ENCODE measurements at places on chromosomes 3 and 15.

GRCh38 chr15:72312605-72313447, 7.1 kb downstream of the CELF6 start:
- no peak for DNase-seq

DNA sequence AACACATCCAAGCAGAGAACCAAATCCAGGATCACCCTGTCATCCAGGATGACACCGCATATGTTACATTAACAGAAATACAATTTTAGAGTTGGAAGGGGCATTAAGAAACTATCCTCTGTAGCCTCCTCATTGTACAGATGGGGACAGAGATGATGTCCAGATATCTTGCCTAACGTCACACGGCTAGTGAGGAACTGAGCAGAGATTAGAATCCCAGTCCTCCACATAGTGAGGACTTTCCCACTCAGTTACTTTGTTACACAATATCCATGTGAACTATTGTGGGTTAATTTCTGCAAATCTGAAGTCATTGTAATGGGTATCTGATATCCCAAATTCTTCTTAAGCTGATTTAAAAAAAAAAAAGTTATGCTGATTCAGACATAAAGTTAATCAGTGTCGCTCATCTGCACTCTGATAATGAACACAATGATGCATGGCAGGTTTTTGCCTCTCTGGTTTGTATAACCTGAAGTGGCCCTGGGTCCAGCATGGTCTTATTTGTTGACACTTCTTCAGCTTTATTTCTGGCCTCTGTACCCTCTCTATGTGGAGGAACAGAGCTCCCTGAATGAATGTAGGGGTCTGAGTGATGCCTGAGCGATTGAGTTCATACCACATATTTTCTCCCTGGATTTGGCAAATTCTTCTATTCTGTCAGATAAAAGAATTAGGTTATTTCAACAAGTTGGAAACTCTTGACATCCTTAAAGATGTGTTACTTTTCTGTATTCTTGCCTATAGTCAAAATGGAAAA, 76.0 kb upstream of the LIMD1 start:
- no peak for DNase-seq

- DNase-seq, result no peak
Observed at GRCh38 chr15:25803541-25803940, 59.6 kb downstream of the ATP10A start.

GRCh38 chr3:32423534-32423933, 31.9 kb downstream of the CMTM7 start:
- no peak for DNase-seq

- DNase-seq, result no peak
Observed at GRCh38 chr3:133895208-133896001, at the start of gene RAB6B. RAB6B (minus strand) TSS chr3:133895882; CDS start chr3:133895466, 416 bp downstream.

GRCh38 chr3:184561913-184562877, 610 bp downstream of the EPHB3 start:
- DNase-seq, result no peak

DNA sequence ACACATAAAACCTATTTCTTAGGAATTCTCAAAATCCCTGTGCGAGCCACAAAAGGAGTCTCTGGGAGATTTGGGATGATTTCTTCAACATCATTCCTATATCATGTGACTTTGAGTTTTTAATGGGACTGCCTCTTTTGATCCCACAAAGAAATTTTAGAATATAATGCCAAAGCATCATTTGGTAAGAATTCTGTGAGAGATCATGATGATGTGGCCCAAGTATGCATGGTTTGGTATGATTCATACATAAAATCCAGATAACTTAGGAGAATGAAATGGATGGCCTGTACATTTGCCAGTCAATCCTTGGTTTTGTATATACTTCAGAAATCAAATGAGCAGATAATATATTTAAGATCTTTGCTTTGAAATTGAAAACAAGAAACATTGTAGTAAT, 61.3 kb downstream of the UBE2E2 start:
- DNase-seq, result no peak

- DNase-seq, result no peak
Observed at GRCh38 chr3:66823009-66823397, 175.1 kb upstream of the KBTBD8 start.

DNA sequence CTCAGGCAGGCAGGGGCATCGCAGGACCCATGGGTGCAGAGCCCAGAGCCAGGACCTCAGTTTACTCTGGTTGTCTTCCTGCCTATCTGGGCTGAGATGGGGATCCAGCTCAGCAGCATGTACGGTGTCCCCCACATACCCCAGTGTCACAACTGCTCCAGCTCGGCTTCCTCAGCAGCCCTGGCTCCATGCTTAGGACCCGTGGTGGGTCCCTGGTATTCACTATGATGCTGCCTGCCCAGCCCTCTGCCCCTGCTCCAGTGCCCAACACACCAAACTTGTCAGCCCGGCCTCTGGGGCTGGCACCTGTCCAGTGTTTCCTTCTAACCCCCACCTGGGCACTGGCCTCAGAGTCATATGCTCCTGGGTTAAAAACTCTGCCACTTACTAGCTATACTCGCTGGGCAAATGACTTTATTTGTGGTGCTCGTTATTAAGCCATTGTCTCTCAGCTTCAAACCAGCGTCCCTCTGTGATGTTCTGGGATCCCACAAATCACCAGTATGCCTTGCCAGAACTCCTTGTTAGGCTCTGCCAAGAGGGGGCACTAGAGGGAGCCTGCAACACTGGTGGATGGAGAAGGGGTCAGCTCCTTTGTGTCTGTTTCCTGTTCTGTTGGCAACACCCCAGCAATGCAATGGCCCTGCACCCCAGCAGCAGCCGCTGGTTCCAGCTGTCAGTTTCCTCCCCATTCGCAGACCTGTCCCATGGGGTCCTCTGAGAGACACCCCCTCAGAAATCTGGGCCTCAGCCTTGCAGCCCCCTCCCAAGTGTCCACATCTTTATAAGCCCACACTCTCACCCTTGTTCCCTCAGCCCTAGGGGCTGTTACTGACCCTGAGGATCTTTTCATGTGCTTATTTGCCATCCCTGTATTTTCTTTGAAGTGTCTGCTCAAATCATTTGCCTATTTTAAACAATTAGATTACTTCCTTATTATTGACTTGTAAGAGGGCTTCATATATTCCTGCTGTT, 24.1 kb upstream of the MRPS22 start:
- DNase-seq, result no peak

DNA sequence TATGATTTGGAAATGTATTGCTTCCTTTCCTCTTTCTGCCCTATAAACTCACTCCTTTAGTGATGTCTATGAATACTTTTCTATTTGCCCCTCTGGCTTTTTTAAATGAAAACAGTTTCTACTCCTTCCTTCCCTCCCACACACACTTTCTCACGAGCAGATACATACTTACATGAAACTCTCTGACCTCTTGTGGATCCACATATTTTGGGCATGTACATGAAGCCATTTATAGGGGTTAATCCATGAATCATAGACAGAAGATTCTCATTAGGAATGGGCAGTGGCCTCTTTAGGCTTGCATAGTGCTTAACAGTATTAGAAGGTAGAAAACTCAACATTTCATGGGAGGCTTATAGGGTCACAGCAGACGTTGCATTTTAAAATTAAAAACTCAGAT, 24.8 kb downstream of the ANAPC13 start:
- DNase-seq, result no peak

GRCh38 chr15:70385052-70385451, 287.3 kb upstream of the TLE3 start:
- DNase-seq, result no peak

GRCh38 chr15:77681362-77681761, 48.6 kb upstream of the LINGO1 start:
- DNase-seq, result no peak

DNA sequence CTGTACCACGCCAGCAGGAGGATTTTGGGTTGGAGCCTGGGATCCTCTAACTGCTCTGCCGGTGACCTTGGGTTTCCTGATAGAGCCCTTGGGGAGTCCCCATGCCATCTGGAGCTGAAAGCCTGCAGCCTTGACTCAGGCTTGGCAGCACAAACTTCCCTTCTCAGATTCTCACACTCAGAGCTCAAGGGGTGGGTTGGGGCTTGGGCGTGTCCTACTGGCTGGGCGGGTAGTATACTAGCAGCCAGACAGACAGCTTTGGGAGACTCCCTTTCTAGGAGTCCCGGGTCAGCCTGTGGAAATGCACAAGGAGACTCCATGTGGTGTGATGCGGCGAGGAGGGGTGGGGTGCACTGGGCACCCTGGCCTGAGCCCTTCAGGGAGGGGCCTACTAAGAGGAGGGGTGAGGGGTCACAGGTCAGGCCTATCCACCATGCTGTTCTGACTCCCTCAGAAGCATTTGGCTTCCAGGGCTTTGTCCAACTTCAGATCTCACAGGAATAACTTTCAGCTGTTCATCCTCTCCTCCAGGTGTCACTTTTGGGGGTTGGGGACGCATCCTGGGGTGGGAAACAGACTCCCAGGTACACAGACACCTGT, 21.6 kb upstream of the PLXNA1 start:
- no peak for DNase-seq

DNA sequence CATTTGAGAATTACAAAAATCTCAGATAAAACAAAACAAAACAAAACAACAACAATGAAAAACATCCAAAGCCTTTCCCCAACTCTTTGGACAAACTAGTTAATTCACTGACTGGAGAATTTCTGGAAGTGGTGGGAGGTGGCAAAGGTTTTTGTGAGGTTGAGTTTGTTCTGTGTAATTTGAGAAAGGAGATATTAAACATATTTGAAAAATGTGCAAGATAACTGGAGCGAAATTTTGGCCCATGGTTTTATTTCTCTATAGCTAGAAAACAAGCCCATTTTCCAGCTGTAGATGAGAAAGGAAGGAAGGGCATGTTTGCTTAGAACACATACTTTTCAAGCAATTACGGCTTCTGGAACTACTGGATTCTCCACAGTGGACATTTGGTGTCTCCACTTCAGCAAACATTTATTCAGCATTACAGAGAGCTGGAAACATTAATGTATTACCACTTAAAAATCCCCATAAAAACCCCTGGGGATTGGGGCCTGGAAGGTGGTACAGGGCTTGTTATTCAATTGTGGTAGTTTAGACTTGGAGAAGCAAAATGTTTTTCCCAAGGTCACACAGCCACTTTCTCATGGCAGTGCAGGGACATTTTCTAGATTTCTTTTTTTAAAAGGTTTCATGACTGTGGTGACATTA, 135.8 kb downstream of the THSD4 start:
- DNase-seq, result no peak

- DNase-seq, result no peak
Observed at GRCh38 chr3:141410846-141411245, 42.5 kb downstream of the ZBTB38 start.

DNA sequence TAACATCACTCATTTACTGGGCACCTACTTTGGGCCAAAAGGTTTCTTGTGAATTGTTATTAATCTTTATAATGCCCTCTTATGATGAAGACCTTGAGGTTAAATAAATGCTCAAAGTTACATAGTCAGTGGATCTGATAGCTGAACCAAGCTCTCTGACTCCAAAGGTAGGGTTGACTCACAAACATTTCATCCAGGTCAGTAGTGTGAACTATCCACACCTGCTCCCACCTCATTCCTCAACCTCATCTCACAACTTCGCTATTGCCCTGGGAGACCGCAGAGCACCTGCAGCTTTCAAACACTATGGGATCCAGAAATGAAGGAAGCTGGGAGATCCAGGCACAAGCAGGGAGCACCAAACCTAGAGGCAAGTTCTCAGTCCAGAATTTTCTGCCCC, 93.8 kb upstream of the FGF12 start:
- DNase-seq, result no peak

GRCh38 chr3:39408493-39409372, 2.2 kb downstream of the RPSA start:
- DNase-seq, result no peak

DNA sequence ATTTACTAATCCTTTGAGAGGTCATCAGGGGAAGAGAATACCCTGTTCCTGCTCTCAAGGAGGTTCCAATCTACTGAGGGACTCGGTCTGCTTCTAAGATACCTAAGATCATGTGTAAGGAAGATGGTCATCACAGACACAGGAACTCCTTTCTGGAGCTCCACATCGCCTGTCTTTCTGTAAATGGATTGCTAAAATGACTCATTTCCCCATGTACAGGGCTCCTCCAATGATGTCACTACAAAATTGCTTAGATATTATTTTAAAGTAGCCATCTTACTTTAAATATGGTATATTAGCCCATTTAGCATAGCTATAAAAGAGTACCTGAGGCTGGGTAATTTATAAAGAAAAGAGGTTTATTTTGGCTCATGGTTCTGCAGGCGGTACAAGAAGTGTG, 206.1 kb upstream of the PROK2 start:
- DNase-seq, result no peak

DNA sequence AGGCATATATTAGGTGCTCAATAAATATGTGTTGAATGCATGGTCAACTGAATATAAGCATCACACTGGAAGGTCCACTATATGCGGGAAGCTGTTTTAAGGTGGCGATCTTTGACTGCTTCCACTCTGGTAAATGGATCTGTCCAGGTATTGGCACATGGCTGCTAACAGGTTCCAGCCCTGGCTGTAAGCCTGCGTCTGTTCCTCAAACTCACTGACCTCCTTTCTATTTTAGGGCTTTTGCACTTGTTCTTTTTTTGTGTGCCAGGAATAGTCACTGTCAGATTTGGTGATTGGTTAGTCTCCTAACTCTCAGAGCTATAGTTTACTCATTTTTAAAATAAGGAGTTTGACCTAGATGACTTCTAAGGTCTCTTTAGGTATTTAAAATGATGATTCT, 46.2 kb downstream of the ADAMTSL3 start:
- no peak for DNase-seq

- DNase-seq, result no peak
Observed at GRCh38 chr3:143483214-143483613, 363.6 kb downstream of the CHST2 start.

DNA sequence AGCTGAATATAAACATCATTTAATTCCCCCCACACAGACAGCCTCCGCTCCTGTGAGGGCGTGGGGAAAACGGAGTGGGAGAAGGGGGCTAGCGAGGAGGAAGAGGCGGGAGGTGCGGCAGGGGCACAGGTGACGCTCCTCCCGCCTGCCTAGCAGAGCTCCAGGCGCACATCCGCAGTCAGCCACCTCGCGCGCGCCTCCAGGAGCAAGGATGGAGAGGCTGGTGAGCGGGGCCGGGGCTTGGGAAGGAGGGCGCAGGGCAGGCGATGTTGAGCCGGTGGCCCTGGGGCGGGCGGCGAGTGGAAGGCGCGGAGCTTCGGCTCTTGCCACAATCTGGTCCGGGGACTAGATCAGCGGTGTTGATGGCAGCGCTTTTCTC, at the start of gene CD200:
CD200 (plus strand) TSS at position 155 of the 379 bp plus-strand sequence; CDS start at position 212, 57 bp downstream.
- no peak for DNase-seq

GRCh38 chr15:44250566-44251205, 37.8 kb upstream of the GOLM2 start:
- DNase-seq, result no peak

DNA sequence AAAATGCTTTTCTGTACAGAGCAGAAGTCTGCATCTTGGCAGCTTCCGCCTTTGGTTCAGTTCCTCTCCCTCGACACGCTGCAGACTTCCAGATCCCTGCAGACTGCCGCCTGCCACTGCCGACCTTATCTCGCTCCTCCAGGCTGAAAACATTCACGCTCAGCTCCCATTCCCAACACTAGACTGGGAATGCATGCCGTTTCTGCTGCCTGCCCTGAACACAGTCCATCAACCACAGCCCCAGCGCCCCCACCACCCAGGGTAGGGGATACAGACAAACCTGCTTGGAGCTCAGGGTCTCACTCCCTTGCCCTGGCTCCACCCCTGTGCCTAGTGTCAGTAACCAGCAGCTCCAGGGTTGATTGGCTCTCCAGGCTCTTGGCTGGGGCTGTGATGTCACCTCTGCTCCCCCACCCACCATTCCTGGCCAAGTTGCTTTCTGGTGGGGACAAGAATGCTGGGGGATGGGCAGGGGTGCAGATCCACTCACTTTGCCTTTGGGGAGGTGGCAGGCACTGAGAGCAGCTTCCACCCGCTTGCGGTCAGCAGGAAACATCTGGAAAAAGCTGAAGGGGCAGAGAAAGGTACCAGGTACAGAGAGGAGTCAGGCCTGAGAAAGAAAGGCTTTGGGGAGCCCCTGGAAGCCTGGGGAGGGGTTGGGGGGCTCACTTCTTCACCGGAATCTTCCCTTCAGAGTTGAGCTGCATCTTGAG, 6.1 kb downstream of the PLCB2 start:
- no peak for DNase-seq

All from cortex of kidney (tissue), 1 donor.